Left lung (tissue), 14 donors: ENCODE measurements at places on chromosomes 16 and 17. TPM values are rescaled to one million over a fixed set of nuclear protein-coding genes. Genes with fewer than 3 reads are reported as not detected.

Gene CCL11
- 0.20 TPM for polyA plus RNA-seq

Gene ANKRD40CL
- polyA plus RNA-seq = 0.18 TPM

Gene SEZ6
- 0.94 TPM for polyA plus RNA-seq

Gene PIGQ
- polyA plus RNA-seq = 39.0 TPM

Gene CLEC10A
- polyA plus RNA-seq = 3.1 TPM
